ENCODE measurements at places on chromosomes 1 and 21.

DNA sequence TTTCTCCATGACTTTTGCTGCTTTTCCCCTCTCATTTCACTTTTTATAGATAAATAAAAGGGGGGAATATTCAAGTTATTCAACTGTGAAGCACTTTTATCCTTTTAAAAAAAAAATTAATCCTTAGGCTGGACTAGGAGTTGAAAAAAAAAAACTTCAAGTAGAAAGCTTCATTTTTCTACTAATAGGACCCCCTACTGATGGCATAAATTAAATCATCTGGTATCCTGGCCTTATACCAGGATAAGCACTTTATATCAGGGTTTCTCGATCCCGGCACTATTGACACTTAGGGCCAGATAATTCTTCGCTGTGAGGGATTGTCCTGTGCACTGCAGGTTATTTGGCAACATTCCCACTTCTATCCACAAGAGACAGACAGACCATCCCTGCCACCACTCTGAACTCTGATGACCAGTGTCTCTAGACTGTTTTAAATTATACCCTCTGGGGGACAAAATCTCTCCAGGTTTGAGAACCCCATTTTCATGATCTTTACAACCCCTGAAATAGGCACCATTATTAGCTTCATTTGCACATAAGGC, 17.6 kb downstream of the USP33 start:
- no peak for DNase-seq

DNA sequence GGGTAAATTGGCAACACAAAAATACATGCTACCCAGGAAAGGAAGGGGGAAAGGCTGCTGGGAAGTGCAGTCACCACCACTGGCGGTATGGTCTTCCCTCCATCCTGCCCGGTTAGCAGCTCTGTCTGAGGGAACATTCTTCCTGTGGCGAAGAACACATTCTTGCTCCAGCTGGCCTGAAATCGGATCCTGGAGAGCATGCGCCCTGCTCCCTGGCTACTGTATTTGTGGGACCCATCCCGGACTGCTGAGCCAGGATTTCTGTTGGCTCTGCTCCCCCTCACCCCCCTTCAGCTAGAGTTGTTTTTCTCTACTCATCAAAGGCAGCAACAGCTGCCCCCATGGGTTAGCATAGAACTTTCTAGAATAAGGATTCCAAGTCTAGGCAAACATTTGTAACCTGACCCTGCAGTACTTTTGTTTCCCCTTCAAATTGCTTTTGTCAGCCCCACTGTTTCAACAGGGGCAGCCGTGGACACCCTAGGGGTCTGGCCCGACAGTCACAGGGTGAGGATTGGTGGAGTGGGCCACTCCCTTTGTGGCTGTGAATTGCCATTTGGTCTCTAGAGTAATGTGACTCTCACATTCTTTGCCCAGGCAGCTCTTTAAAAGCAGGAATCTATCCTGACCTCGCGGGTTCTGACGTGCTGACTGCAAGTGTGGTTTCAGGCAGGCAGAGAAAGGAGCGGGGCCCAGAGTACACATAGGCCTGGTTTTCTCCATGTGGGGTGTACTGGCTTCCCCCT, 157.7 kb downstream of the TOMM20 start:
- no peak for DNase-seq

DNA sequence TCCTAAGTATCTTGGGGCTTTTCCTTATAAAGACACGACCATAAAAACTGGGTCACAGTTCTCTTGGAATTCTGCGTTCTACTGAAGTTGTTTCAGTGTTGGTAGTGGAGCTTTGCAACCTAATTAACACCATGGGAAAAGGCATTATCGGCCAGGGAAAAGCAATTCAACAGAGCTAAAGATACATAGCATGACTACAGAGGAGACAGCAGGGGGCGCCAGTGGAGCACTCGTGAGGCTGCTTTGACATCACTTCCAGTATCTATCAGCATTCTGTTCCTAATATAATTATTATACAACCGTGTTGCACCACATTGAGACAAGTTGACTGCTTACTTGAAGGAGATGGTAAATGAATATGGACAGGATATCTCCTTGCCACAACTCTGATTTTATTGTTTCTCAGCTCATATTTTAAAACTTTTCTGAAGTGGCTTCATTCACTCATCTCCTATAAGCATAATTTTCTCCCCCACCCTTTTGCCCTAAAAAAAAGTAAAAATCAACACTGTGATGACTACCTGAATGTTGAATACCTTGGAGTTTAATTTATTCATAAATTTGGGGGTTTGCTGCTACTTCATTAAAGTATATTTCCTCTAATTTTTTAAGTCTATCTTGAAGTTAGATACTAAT, 39.4 kb downstream of the ZP4 start:
- no peak for DNase-seq

GRCh38 chr1:27555700-27556424, 48.1 kb downstream of the AHDC1 start:
- DNase-seq = no peak

GRCh38 chr1:29223521-29223920, 7.2 kb downstream of the MECR start:
- DNase-seq = no peak

DNA sequence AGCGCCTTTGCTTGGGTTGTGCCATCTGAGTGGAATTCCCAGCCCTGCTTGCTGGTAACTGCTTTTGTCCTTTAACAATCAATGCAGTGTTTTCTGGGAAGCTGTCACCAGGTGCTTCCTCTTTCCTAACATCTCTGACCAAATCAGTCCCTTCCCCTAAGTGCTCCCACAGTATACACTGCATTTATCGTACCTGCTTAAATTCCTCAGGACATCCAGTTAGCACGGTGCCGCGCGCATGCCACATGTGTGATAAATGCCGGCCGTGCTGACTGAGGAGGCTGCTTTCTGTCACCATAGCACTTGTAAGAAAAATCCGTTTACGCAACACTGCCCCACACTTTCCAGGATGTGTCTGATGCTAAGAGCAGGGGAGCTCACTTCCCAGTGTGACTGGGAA, 115.4 kb downstream of the BCAR3 start:
- no peak for DNase-seq

DNA sequence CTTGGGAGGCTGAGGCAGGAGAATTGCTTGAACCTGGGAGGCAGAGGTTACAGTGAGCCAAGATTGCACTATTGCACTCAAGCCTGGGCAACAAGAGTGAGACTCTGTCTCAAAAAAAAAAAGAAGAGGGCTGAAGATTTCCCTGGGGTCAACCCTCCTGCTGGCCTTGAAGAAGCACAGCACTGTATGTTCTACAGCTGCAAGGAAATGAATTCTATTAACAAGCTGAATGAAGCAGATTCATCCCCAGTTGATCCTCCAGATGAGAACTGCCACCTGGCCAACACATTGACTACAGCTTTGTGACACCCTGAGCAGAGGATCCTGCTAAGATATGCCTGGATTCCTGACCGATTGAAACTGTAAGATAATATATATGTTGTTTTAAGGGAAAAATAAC, 129.5 kb downstream of the ADSS2 start:
- no peak for DNase-seq

DNA sequence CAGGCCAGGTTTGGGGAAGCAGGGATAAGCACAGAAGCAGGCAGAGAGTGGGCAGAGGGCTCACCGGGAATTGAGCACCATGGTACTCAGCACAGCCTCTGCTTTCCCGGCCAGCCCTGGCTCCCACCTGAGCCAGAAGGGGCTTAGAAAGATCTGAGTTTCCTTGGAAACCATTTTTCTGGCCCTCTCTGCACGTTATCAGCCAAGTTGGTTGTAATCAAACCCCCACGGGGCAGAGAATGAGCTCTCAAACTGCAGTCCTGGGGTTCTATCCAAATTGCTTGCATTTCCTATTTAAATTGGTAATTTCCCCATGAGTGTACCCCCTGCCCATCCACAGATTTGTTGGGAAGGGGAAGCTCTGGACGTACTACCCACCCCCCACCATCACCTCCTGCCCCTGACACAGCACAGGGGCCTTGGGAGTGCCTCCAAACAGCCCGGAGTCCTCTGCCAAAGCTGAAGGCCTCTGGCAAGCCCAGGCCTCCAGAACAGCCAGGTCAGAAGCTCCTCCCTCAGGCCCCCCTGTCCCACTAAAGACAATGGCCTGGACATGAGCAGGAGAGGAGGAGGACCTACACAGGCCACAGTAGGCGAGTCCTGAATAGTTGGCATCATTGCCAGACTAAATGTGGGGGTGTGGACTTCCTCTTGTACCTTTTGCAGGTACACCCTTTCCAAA, 42.7 kb upstream of the GJB5 start:
- DNase-seq = no peak

DNA sequence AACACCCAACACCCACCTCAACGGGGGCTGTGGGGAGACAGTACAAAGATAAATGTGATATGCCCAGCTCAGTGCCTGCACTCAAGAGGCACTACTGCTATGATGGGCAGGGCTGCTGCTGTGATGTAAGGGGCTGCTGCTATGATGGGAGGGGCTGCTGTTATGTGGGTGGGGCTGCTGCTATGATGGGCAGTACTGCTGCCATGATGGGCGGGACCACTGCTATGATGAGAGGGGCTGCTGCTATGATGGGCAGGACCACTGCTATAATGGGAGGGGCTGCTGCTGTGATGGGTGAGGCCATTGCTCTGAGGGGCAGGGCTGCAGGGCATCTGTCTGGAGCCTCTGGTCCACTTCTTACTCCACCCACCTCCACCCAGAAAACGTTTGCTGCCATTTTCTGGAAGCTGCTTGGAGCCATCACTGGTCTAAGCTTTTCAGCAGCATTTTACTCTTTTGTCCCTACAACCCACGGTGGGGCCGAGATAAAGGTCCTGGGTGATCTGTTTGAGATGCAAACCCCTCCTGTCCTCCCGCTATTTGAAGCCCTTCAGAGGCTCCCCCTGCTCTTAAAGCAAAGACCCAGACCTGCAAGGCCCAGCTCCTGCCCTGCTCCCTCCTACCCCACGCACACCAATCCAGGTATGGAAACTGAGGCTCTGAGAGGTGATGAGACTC, 656.9 kb downstream of the PTPRU start:
- no peak for DNase-seq

- DNase-seq = no peak
Measured at GRCh38 chr1:40712405-40712944, 21.0 kb downstream of the NFYC start.

- DNase-seq = no peak
Measured at GRCh38 chr1:32005522-32005921, 8.1 kb upstream of the KHDRBS1 start.

DNA sequence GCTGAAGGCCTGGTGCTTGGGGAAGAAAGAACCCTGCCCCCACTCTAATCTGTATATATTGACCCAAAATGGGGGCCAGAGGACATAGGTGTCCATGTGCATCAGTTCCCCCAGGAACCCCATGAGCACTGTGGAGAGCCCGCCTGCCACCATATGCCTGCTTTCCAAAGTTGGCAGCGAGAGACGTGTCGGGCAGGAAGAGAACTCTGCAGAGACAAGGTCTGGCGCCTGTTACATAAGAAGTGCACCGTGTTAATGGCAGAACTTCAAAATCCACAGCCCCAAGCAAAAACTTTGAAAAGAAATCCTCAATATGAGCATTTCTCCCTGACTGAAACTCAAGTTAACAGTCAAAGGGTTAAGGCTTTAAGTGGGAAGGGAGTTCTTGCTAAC, 8.0 kb downstream of the CTNNBIP1 start:
- DNase-seq = no peak

GRCh38 chr1:213389061-213389581, 338.1 kb downstream of the RPS6KC1 start:
- DNase-seq = no peak

DNA sequence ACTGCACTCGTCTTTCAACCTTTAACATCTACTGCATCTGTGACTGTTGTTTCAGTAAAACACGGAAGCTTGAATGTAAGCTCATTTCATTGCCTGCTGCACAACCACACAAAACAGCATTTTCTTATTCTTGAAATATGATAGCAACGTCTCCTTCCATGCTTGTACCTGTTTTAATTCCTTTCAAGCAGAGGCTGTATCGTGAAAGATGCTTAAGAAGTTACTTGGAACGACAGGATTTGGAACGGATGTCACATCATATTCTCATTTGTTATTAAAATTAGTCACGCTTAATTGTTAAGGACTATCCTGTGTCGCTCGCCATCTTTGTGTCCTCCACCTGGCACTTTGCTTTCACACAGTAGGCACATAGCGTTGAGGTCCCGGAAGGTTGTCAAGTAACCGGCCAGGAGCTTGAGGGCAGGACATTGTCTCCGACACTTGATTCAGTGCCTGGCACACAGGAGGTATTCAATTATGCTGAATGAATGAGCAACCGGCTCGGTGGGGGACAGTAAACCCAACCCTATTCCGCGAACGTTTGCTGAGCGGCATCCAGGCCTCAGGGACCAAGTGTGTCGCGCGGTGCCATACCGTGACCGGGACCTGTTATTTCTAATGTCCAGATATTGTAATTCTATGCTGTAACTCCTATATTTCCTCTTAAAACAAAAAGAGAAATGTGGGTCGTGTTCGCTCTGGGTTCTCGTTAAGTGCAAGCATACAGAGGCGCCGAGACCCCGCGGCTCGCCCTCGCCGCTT, 499 bp upstream of the SH3GLB1 start:
- no peak for DNase-seq

- DNase-seq = no peak
Measured at GRCh38 chr1:157968508-157968907, 24.9 kb upstream of the KIRREL1 start.

DNA sequence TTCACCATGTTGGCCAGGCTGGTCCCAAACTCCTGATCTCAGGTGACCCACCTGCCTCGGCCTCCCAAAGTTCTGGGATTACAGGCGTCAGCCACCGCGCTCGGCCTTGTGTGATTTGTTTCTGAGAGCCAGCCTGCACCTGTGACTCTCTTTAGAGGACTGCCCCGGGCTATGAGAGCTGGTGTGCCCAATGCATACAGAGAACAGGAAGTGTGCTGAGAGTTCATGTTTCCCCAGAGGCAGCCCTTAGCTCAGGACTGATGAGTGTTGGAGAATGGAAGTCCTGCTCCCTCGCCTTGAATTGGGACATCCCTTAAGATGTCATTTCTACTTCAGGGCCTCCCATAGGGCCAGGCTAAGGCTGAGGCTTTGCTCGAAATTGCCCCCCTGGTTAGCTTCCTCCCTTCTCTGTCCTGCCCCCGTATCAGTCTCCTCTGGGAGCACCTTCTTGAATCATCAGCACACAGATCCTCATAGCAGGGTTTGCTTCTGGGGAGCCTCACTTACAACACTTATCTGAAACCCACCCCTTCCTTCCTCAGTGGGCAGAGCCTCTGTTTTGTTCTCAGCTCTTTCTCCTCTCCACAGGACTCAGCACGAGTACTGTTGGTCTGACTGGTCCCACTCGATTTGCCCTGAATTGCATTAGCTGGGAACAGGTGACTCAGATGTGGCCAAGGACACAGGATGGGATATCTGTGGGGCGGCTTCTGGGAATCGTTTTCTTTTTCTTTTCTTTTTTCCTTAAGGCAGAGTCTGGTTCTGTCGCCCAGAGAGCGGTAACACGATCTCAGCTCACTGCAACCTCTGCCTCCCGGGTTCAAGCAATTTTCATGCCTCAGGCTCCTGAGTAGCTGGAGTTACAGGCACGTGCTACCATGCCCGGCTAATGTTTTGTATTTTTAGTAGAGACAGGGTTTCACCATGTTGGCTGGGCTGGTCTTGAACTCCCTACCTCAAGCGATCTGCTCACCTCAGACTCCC, 80.1 kb downstream of the UBIAD1 start:
- no peak for DNase-seq

GRCh38 chr1:62991152-62991551, 207.2 kb downstream of the ATG4C start:
- DNase-seq = no peak

- DNase-seq = no peak
Measured at GRCh38 chr1:240701412-240701811, 89.5 kb upstream of the GREM2 start.
